ENCODE measurements at places on chromosomes 4 and X.

DNA sequence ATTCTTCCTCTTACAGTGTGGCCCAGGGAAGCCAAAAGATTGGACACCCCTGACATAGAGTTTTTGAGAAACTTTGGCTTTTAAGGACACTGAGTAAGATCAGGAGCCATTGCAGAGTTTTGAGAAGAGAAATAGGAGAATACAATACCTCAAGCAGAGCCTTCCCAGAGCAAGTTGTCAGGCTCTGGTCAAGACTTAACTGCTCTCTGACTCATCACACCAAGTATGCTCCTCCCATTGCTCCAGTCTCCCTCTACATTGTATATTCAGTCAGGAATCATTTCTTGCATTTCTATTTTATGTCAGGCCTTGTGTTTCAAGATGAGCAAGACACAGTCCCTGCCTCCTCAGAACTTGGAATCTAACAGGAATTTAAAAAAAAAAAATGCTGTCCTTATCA, 176.4 kb upstream of the FMR1 start:
- no peak for DNase-seq

DNA sequence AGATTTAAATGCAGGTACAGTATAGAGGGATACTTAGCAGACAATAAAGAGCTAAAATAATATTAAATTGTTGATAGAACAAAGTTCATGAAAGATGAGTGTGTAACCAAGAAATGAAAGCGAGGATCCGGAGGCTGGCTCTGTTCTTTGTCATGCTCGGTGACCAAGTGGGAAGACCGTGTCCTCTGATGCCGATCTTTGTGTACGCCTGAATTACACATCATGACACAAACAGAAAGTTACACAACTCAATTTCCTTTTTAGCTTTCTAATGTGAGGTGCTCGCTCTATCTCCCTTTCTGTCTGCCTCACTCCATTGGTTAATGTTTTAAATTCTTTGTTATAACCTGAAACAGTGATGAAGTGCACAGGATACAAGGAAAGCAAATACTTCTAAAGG, 114.8 kb upstream of the NEIL3 start:
- DNase-seq = no peak

DNA sequence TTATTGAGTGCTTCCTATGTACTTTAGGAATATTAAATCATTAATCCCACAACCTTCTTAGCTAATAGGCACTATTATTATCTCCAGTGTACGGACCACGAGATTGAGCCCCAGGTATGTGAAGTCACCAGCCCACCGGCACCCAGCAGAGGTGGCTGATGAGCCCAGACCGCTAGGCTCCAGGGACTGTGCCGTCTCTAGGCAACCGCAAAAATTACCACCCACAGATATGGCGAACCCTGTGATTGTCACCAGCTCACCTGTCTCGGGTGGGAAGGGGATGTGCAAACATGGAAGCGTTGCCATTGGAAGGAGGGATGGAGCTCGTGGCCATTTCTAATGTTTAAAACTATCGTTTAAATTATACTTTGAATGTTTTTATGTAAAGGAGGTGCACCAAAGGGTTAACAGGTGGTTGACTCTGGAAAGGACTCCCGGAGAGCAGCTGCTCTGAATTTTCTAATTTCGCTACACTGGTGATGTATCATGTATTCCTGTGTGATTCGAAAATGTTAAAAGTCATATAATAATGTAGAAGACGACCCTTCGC, 21.0 kb upstream of the JAKMIP1 start:
- no peak for DNase-seq

- peak; percentile 2 for DNase-seq
Observed at GRCh38 chr4:113673450-113673849, 88.1 kb downstream of the CAMK2D start.

DNA sequence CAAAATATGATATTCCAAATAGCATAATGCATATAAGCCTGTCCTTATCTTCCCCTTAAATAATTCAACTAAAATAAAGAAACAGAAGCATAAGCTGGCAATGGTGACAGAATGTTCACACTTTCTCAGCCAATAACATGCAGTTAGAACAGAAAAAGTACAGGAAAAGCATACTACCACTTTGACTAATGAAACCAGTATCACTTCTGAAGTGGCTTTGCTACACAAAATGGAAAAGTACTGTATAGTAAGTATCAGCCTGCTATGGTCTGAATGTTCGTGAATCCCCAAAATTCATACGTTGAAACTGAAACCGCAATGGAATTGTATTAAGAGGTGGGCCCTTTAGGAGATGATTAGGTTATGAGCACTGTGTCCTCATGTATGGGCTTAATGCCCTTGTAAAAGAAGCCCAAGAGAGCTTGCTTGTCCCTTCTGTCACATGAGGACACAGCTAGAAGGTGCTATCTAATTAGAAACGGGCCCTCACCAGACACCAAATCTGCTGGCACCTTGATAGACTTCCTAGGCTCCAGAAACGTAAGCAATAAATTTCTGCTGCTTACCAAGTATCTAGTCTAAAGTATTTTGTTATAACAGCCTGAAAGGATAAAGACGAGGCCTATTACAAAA, 102.6 kb downstream of the PRDM5 start:
- no peak for DNase-seq

- no peak for DNase-seq
Observed at GRCh38 chr4:86686741-86687140, 92.6 kb downstream of the PTPN13 start.

DNA sequence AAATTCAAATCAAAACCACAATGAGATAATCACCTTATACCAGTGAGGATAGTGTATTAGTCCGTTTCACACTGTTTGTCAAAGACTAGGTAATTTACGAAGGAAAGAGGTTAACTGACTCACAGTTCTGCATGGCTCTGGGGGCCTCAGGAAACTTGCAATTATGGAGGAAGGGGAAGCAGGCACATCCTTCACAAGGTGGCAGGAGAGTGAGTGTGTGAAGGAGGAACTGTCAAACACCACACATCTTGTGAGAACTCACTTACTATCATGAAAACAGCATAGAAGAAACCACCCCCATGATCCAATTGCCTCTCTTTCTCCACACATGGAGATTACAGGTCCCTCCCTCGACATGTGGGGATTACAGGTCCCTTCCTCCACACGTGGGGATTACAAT, 54.7 kb upstream of the TRPC5 start:
- no peak for DNase-seq

- no peak for DNase-seq
Observed at GRCh38 chr4:169841776-169842175, 84.0 kb upstream of the HPF1 start.

DNA sequence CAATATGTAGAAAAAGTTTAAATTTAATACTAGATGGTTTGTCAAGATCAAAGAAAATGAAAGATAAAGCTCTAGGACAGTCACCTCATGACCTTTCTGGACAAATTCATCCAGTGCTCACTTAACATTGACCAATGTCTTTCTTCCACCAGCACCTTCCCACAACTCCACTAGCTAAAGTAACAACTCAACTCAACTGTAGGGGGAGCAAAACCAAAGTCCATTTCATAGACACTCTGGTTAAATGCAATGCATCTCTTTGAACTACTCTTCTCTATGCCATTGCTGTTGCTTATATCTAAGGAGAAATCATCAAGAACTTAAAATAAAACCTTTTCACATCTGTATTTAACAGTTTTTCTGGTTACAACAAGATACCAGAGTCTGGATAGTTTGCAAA, 25.1 kb downstream of the UGT2B4 start:
- DNase-seq = no peak

- DNase-seq = no peak
Observed at GRCh38 chr4:73897380-73898136, 28.4 kb downstream of the CXCL1 start.

GRCh38 chr4:139209470-139210063, 32.5 kb upstream of the ELF2 start:
- DNase-seq = no peak

- DNase-seq = no peak
Observed at GRCh38 chrX:94695910-94696309, 1021.9 kb downstream of the FAM133A start.

GRCh38 chr4:126215759-126216158, 901.0 kb downstream of the FAT4 start:
- no peak for DNase-seq

- no peak for DNase-seq
Observed at GRCh38 chr4:150261571-150261970, 183.3 kb downstream of the DCLK2 start.

DNA sequence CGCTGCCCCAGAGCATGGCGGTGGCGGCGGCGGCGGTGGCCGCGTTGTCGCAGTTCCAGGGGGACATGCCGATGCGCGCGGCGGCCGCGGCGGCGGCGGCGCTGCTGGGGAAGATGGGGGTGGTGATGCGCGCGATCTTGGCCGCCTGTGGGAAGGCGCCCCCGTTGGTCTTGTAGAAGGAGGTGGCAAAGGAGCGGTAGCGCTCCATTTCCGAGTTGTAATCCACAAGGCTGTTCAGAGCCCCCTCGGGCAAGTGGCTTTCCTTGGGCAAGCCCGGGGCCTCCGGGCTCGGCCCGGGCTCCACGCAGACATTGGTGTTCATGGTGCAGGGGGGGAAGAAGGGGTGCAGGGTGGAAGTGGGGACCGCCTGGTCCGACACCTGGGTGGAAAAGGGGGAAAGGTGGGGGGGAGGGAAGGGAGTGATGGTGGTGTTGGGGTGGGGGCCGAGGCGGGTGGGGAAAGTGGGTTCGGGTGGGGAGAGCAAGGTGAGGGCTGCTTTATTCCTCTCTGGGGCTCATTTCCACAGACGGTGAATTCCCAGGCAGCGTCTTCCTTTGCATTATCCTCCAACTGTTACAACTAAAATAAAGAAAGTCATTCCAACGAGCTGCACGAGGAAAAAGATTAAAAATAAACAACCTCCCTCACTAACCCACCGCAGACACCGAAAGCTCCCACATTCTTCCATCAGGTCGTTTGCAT, 3.1 kb downstream of the CXXC4 start:
- peak; percentile 15 for DNase-seq

DNA sequence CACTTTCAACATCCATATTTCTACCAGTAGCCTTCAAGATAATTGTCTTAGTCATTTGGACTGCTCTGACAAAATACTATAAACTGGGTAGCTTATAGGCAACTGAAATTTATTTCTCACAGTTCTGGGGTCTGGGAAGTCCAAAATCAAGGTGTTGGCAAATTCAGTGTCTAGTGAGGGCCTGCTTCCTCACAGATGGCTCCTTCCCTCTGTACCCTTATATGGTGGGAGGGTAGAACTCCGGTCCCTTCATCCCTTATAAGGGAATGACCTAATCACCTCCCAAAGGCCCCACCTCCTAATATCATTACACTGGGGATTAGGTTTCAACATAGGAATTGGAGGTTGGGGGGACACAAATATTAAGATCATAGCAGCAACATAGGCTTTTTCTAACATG, 7.4 kb upstream of the TBC1D25 start:
- no peak for DNase-seq

DNA sequence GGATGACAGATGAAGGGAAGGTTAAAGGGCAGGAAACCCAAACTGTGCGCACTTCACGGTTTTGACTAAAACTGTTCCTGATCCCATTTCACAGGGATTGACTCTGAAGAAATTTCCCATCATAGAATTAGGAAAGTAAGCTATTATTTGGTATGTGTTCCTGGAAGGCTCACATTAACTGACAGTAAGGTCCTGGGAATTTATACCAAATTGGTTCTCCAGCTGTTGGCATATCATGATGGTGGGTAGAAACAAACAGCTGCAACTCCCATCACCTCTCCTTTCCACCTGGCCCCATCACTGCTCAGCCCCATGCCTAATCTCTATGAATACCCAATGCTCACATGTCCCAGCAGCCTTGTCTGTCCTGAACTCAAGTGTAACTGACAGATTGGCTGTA, 121.2 kb downstream of the GPC3 start:
- DNase-seq = no peak

DNA sequence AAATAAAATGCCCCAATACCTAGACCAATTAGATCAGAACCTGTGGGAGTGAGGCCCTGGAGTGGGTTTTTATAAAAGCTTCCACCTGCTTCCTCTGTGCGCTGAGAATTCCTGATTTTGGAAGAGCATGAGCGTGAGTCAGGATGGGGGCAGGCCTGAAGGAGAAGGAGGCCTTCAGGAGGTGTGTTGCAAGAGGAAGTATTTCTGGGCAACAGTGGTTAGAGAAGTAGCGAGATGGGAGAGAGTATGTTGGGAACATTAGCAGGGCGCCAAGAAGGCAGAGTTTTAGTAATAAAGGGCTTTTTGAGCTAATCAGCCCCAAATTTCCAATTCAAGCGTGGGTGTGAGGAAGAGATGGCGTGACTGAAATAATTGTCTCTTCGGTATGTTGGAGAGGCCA, 349.8 kb downstream of the UNC5C start:
- DNase-seq = no peak

- no peak for DNase-seq
Observed at GRCh38 chr4:37682701-37683401, 3.3 kb downstream of the RELL1 start.

DNA sequence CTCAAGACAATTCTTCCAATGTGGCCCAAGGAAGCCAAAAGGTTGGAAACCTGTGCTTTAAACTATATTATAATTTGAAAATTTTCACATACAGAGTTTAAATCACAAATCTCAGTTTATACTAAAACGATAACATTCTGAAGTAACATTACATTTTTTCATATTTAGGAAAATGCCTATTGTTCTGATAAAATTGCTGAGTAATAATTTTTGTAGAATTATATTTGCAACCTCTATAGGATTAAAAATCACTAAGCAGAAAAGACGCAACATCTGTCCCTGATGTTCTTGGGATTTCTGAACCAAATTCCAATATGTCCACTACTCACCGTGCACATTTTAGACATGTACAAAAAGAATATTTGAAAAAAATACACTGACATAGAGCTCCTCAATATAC, 10.5 kb downstream of the ZNF732 start:
- no peak for DNase-seq

- no peak for DNase-seq
Observed at GRCh38 chrX:129831091-129831885, 12.4 kb downstream of the ZDHHC9 start.

GRCh38 chr4:75549019-75549418, 6.8 kb upstream of the ODAPH start:
- DNase-seq = no peak

Data from activated CD4-positive, alpha-beta T cell treated with anti-CD3 and anti-CD28 coated beads, Interleukin-2, amount 50 U/mL, for 1 hour (primary cell).